ENCODE measurements at places on chromosomes 4 and X.

- DNase-seq, result no peak
Measured at GRCh38 chr4:150990250-150990649, 24.8 kb downstream of the LRBA start.

DNA sequence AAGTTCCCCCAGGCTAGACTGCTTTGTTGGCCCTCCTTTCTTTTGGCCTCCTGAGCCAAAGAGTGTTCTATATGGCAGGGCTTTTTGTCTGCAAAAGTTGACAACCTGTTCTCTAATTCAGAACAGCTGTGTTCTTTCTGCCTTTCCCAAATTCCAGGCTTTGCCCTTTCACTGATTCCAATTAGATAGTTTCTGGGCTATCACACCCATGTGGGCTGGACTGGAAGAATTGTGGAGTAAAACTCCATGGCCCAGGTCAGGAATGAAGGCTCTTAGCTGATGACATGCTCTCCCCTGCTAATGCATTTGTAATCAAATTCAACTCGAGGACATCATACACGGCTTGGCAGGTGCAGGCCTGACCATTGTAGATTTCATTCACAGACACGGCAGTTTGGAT is 19.4 kb downstream of the BMP3 start:
- no peak for DNase-seq

- DNase-seq, result no peak
Measured at GRCh38 chrX:70084592-70085240, 22.5 kb downstream of the OTUD6A start.

GRCh38 chrX:101759000-101759399 is 99.3 kb upstream of the ARMCX2 start:
- DNase-seq, result peak; percentile 15

- no peak for DNase-seq
Measured at GRCh38 chrX:21717802-21718201, 40.1 kb downstream of the SMPX start.

DNA sequence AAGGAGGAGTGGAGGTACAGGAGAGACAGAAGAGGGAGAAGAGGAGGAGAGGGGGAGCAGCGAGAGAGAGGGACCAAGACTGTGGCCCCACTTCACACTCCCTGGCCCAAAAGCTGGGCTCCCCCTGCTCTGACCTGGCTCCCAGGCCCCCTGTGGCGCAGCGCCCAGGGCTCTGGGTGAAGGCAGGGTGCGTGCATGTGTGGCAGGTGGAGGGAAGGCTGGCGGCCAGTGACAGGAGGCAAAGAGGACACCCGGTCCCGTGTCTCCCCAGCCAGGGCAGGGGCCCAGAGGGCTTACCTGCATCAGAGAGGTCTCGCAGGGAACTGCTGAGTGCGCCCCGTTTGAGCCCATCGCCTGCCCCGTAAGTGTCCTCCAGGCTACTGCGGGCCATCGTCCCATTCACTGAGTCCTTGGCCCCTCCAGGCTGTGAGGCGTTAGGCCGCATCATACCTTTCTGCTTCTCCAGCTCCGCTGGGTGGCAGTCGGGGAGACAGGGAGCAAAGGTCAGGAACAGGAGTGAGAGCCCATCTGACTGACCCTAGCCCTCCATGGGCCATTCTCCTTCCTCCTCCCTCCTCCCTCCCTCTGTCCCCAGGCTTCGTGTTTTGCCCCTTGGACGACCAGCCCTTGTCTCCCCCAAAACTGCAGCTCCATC is 11.1 kb upstream of the KDM5C start:
- no peak for DNase-seq

- no peak for DNase-seq
Measured at GRCh38 chr4:182306792-182307507, 63.7 kb downstream of the TENM3 start.

DNA sequence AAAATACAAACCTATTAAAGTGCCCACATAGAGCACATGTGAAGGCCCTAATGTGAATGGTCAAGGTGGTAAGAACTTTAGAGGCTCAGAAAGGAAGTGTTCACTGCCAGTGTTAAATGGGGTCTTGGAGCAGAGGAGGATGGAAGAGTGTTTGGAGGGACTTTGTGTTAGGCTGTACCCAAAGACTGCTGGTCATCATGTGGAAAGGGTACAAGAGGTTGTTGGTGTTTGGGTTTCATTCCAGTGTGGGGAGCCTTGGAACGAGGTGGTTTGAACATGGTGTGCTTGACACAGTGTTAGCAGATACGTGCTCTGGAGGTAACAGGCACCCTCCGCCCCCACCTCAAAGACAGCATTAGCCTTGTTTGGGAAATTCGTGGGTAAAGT is 73.1 kb downstream of the RAPGEF2 start:
- no peak for DNase-seq

GRCh38 chrX:103776546-103776945 is at the start of gene PLP1:
Gene PLP1 (plus strand): TSS chrX:103776840. CDS start chrX:103776996, 156 bp downstream.
- no peak for DNase-seq

DNA sequence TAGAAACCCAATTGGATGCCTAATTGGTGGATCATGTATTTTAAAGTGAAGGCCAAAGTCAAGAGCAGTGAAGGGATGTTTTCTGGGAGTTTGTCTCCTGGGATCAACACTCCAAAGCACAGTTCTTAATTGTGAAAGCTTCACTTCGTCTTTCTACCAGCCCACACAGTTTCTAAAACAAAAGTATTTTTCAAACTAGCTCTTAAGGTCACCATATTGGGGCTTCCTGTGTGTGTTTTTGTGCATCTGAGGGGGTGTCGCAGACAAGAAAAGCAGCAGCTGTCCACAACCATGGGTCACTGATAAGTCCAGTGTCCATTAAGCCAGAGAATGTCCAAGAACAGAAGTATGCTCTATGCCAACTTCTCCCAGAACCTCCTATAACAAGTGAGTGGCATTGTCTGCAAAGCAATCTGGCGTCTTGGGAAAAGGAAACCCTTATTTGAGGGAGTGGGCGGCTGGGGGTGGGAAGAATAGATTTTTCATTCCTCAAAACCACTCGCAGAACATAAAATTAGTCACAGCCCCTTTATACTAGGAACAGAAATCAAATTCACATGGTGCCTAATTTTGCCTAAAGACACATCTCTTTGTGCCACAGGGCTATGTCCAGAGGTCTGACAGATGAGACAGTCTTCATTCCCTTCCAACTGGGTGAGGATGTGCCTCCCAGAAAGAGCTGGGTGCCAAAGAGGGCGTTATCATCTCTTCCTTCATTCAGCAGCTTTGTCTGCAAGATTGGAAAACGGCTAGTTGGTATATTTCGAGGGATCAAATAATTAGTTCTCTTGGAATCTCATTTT is 610.4 kb downstream of the BCOR start:
- no peak for DNase-seq

GRCh38 chr4:40998675-40999358 is 215.5 kb downstream of the APBB2 start:
- DNase-seq, result no peak

DNA sequence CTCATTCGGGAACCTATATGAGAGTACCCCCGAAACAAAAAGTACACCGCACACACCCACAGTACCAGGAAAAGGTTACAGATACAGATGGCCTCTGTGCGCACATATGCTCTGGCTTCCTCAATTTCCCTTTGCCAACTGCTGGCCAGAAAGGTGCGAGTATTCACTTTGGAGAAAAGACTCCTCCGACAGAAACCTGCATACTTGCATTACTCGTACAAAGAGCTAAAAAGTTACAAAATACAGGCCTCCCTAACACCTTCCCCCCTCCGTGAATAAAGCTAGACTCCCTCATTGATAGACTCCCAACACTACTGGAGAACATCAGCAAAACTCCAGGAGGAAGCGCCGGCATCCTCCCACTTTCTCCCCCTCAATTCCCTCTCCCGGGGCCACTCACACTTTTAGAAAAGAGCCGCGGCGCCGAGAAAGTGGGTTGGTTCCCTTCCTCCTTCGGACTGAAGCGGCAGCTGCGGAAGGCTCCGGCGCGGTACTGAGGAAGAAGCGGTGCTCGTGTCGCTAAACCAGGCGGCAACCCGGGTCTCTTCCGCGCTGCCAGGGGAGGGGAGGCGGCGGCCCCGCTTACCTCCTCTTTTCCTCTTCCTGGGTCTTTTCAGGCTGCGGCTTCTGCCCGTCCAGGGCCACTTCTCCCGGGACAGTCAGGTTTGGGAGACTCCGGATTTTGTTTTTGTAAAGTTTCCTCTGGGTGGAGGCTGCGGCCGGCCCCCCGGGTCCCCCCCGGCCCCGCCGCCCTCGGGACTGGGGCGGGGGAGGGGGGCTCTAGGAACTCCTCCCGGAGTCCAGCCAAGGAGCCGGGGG is 1.1 kb downstream of the FBXW7 start:
- DNase-seq, result peak; percentile 26

DNA sequence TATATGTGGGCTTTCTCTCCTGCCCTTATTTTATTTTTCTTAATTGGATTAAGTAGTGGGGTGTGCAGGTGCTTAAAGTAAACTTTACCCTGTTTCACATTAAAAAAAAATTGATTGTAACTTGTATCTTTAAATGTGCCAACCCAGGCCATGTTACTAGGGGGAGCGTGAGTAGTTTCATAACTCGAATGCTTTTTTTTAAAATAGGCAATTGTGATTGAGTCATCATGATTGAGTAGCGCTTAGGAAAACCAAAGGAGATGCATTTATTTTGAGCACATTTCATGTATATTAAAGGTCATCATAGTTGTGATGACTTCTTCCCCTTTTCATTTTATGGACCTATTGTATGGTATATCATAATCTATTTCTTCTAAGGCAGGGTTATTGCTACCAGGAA is 32.2 kb downstream of the GPAT3 start:
- no peak for DNase-seq

GRCh38 chrX:45860450-45860849 is 659.8 kb upstream of the DIPK2B start:
- DNase-seq, result no peak

DNA sequence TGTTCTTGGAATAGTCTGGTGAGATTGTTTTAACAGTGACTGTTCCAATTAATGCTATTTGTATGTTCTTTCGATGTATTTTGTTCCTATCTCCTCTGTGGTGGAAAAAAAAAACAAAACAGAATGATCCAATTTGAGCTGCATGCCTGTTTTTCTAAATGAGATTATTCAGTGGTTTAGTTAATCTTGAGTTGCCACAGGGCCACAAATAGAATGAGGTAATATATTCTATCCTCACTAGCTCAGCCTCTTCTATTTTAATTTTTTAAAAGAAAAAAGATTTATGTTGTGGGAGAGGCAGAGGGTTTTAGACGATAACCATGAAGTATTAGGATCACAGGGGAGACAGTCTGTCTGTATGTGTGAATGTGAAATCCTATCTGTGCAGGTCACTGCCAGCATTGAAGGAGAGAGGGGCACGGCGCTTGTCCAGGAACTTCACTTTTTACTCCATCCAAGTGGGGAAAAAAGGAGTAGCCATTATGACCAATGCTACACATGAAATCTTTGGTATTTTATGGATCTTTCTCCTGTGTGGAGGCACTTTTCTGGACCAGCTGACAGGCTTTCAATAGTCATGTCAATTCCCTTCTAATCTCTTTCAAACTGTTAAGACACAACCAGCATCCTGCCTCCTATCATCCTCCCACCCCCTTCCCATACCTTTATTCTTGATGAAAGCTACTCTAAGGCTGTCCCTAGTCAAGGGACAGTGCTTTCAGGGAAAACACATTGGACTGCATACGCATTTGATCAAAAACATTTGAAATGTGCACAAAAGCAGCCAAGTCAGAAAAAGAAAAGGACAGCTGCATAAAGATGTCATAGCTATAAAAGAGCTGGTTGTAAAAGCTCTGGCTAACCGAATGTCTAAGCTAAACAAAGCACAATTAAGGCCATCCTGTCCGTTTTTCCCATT is 1063.8 kb upstream of the INTU start:
- peak; percentile 33 for DNase-seq

- DNase-seq, result peak; percentile 78
Measured at GRCh38 chrX:136767104-136767941, 13.4 kb downstream of the ARHGEF6 start.

DNA sequence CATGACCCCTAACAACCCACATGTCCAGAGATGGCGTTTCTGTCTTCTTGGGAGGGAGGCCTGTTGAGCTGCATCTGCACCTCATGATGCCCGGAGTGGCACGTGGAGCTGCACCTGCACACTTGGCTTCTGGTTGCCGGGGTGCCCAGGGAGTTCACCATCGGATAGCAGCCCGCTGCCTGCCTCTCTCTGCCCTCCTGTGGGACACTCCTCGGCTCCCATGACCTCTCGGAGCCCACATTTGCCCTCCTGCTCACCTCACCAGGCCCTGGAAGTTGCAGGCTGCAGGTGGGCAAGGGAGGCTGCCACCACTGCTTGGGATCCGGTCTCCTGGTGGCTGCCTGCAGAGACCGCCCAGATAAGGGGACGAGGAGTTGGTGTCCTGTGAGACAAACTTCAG is 74.1 kb downstream of the TRAPPC11 start:
- DNase-seq, result no peak

- DNase-seq, result no peak
Measured at GRCh38 chr4:169219440-169219839, 51.3 kb downstream of the SH3RF1 start.

GRCh38 chr4:3704669-3705068 is 61.5 kb upstream of the ADRA2C start:
- DNase-seq, result peak; percentile 11

DNA sequence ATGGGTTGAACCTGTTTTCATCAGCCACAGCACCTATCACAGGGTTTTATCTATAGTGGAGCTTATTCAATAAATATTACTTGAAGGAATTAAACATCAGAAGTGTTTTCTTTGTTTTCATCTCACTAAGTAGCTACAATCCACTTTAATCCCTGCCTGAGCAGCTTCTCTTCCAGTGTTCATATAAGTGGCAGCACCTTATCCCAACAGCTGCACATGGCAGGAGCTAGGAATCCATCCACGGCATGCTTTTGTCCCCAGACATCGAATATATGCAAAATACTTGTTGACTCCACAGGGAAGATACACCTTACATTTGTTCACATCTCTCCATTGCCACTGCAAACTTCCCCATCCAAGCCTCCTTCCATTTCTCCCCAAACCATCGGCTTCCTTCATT is 549.8 kb upstream of the FAM241A start:
- DNase-seq, result no peak

- DNase-seq, result no peak
Measured at GRCh38 chrX:107465932-107466620, 16.6 kb downstream of the FRMPD3 start.

GRCh38 chr4:41679991-41680390 is 68.5 kb downstream of the PHOX2B start:
- DNase-seq, result no peak

GRCh38 chrX:72201836-72202536 is 20.4 kb downstream of the PIN4 start:
- no peak for DNase-seq

GRCh38 chrX:65671966-65672365 is 4.5 kb downstream of the MSN start:
- DNase-seq, result no peak

- no peak for DNase-seq
Measured at GRCh38 chrX:397575-397974, 10.9 kb upstream of the PPP2R3B start.

- DNase-seq, result no peak
Measured at GRCh38 chrX:134258202-134258601, 21.2 kb downstream of the CCDC160 start.

DNA sequence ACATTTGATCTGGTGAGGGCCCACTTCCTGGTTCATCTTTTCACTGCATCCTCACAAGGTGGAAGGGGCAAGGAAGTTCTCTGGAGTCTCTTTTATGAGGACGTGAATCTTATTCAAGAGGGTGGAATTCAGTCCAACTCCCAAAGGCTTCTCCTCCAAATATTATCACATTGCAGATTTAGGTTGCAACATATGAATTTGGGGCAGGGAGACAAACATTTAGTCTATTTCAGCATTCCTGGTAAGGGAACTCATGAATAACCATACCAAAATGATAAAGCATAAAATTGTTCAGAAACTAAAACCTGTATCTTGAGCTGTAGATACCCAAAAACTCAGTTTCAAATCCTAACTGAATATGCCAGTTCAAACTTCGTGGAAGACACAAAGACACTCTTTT is 246.8 kb downstream of the QDPR start:
- DNase-seq, result no peak

All from BE2C (cell line).